ENCODE measurements at places on chromosomes 11 and 22.

- peak; percentile 30 for DNase-seq
Observed at GRCh38 chr11:86632499-86633269, 39.7 kb downstream of the ME3 start.

DNA sequence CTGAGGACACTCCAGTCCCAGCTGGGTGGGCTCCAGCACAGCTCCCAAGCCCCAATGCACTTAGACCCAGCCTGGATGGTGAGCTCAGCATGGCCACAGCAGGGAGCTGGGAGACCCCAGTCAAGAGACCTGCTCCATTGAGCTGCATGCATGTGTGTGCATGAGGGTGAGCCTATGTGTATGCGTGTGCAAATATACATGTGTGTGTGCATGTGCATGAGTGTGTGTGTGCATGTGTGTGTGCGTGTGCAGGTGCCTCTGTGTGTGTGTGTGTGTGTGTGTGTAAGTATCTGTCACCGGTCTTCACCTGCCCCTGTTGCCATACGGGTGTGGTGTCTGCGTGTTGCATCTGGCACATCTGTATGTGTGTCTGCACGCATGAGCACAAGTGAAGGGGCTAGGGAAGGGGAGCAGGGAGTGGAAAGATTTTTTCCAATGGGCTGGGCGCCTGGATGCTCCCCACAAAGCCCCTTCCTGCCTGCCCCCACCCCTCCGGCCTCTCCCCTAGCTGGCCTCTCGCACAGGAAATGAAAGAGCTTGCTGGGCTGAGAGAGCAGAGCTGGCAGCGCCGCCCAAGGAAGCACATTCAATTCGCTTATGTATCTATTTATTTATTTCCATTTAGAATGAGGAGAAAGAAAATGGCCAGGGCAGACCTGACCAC, 4.1 kb downstream of the TSPAN32 start:
- no peak for DNase-seq

DNA sequence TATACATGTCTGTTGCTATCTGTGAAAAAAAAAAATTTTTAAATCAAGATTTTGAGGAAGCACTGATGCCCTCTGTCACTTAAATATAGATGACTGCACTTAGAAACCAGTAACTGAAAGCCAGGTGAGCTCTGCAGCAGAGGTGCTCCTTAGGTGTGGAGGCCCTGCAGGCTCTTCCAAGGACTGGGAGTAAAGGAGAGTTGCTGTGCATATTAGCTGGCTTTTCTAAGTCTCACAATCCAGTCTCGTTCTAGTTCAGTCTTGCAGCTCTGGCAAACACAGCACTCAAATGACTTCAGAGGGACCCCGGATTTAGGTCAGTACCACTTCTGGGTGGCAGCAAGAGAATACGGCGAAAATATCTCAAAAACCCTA, 61.0 kb downstream of the LARGE2 start:
- no peak for DNase-seq

DNA sequence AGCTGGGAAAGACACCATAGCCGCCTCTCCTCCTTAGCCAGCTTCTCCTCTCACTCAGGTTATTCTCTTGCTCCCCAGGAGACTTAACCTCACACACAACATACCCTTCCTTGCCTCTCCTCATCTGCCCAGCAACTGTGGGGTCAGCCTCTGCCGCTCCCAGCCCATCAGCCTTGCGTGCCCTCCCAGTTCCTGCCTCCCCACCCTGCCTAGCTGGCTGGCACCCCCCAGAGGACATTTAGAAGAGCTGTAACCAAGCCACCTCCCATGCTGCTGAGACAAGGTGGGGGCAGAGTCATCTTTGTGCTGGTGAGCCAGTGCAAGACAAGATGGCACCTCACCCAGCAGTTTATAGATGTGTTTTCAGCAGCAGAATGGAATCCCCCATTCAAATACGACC, 38.2 kb downstream of the TOM1 start:
- DNase-seq, result no peak

DNA sequence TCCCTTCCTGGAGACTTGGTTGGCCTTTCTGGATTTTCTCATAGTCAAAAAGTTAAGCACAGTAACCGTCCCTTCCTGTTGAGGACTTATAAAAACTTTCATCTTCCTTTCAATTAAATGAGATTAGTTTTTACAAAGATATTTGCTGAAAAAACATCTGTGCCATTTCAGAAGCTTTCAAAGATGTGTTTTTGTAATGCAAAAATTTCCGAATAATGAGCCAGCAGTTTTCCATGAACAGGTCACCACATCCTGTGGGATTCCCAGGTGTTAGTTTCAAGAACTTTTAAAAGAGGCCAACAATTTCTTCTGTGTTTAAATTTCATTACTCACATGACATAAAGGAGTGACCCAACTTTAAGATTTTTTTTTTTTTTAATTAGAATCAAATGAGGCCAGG, 18.0 kb downstream of the NUP50 start:
- no peak for DNase-seq

DNA sequence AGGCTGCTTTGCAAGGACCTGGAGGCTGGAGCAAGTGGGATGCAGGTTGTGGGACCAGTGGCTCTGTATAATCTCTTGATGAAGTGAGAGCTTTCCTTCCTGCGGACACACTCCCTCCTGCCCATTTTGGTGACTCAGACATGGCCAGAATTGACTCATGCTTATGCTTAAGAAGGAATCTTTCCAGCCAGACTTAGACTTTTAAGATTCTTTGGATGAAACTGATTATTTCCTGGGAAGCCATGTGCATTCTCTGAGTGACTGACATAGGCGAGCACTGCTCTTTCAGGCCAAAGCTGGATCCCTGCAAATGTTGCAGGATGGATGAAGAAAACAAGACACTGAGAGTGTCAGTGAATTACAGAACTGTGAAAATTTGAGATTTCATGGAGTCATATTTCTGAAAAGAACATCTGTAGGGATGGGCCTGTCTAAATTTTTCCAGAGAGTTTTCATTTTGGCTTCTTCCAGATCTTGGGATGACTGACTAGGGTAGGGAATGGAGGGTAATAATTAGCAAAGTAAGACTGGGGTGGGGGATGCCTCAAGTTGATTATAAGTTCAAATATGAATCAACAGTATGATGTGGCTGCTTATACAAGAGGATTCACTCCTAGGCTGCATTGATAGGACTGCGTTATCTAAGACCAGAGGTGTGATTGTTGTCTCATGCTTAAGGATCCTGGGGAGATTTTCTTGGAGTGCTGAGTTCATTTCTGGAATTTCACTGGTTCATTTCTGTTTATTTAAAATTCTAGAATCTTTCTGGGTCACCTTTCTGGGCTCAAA, 195.8 kb downstream of the HIPK3 start:
- DNase-seq, result no peak

DNA sequence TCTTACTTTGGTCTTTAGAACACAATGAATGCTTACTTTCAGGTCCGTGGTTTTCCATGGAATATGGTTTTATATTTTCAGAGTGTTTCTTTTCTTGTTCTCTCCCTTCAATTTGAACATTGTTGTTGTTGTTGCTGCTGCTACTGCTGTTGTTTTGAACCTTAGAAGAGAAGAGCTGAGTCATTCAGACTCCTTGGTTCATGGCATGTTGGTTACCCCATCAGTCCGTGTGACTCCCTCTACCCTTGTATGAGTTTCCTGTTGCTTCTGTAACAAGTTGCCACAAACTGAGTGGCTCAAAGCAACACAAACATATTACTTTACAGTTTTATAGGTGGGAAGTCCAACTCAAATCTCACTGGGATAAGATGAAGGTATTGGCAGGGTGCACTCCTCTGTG, 511.0 kb downstream of the INSC start:
- DNase-seq, result no peak

- DNase-seq, result no peak
Observed at GRCh38 chr22:21652547-21653545, 10.7 kb downstream of the SDF2L1 start.

DNA sequence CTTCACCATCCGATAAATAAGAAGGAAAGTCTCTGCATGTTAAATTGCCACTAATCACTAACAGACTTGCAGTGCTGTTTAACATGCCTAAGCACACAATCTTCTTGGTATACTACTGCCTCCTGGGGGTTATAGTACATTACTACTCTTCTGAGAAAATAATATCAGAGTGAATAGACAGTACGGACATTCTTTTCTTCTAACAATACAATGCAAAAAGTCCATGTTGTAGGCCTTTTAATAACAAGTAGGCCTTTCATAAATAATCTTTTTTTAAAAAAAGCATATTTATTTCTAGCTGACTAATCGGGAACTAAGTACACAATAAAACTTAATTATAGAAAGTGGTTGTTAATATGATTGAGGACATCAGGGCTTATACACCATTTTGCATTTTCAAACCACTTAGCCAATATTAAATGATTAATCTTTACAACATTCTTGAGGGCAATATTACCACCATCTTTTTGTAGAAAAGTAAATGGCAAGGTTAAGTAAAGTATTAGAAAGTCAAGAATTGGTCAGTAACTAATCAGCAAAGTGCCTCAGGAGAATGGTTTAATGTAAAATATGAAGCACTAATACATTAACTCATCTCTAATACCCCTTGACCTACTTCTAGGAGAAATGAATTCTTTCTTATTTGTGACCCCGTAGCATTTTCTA, 84.7 kb downstream of the TTC28 start:
- no peak for DNase-seq

GRCh38 chr11:69452206-69452987, 29.1 kb upstream of the LINC01488 start:
- no peak for DNase-seq

DNA sequence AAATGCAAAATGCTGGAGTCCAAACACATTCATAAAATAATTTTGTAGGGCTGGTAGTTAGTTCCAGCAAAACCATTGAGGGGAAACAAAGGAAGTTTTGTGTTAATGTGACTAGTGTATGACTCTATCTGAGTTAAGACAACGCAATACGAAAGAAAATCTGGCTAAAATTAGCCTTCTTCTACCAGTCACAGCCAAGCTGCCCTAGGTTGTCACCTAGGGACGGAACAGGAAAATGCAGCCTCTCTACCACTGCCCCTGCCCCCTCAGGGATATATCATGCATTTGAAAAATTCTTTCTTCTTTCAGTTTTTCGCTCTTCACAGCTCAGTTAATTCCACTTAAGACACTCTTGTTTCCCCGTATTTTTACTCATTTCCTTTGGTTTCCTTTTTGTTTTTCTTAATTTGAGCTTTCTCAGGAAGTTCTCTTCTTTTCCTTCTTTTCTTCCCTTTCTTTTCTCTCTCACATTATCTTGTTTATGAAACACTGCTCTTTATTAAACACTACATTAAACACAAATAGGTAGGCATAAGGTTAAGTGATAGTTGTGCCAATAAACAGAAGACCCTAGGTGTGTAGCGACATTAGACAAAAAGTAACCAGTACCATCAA, 30.6 kb downstream of the KIRREL3 start:
- no peak for DNase-seq

GRCh38 chr11:18071098-18071705, 25.1 kb upstream of the TPH1 start:
- no peak for DNase-seq

GRCh38 chr11:107836851-107837250, 21.7 kb downstream of the SLC35F2 start:
- no peak for DNase-seq

DNA sequence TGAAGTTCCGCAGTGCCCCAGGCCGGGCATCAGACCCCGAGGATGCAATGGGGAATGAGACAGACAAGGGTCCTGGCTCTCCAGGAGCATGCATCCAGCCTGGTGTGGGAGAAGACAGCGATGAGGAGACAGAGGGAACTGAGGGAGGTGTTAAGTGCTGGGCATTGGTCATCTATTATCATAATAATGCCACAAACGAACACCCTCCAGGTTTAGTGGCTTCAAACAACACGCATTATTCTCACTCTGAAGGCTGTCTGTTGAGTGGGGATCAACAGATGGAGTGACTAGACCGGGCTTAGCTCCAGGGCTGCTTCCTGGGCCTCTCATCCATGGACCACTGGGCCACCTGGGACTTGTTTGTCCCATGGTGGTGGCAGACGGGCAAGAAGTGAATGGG, 48.6 kb downstream of the MCM5 start:
- DNase-seq, result no peak

- DNase-seq, result no peak
Observed at GRCh38 chr11:115625502-115625901, 121.3 kb upstream of the CADM1 start.

GRCh38 chr11:17572791-17573460, 25.9 kb downstream of the OTOG start:
- no peak for DNase-seq

DNA sequence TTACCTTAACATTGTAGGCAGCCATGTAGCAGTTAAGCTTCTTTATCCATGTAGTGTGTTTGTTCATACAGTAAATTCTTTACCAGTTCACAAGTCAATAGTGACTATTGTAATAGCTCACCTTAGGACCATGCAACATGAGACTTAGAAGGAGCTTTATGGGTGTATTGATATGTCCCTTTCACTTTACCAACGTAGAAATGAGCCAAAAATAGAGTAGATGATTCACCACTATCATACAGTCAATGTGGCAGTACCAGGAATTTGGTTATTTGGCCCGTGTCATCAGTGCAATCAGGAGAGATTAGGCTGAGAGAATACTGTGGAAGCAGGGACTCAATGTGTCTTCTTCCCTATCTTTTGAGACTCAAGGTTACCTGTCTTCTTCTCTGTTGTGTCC, 4.7 kb downstream of the ZDHHC13 start:
- no peak for DNase-seq

DNA sequence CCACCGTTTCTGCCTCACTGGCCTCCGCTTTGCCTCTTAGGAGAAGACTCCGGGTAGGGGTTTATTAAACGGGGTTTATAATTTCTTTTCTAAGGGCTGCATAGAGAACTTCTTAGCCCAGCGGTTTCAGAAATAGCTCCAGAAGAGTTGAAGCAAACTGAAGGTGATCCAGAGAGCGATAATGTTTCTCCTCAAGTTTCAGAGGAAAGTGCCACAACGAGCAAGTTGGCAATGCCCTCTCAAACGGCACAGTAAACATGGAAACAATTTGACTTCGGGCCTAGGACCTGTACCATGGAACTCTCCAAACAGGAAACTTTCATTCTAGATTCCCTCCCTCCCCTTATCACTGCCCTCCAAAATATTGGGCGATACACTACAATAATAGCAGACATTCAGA, 1.0 kb downstream of the ADSL start:
- no peak for DNase-seq

GRCh38 chr11:77126156-77126775, 1.8 kb upstream of the MYO7A start:
- DNase-seq, result no peak

GRCh38 chr11:70614034-70614681, 215.8 kb downstream of the CTTN start:
- DNase-seq, result no peak
